Mesothelial cell of epicardium (in vitro differentiated cells): ENCODE measurements at places on chromosomes 6 and 20.
A peak's percentile ranks its signal among the peaks of the same experiment; 100 is the strongest.

DNA sequence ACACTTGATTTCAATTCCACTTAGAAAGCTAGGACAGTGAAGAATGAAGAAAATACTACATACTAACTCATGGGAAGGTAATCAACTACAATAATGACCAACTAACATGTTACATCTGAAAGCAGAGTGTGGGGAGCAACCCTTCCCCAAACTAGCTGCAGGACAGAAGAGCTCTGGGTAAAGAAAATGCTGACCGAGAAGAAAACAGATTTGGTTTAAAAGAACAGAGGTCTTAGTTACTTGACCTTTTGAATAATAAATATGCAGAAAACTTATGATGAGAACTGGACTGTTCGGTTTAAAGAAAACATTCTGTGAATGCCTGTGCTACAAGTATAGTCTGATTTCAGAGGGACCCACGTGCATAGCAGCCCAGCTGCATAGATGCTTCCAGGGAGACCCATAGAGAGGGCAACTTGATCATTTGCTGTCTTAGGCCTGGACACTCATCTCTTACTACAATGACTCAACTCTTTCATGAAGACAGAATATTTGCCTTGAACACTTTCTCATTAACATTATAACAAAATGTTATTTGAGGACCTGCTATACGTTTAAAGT is 53.5 kb downstream of the RALGAPA2 start:
- no peak for DNase-seq
- no peaks in the 10 kb centered on the region for H3K4me1 ChIP-seq
- H3K27ac ChIP-seq, result no peak overlapping the region
- H3K36me3 ChIP-seq, result no peaks in the 10 kb centered on the region
- H3K4me3 ChIP-seq, result no peak overlapping the region

- no peaks in the 10 kb centered on the region for H3K36me3 ChIP-seq
- peak overlapping the region; percentile 35 for H3K27ac ChIP-seq
- peaks cover 23% of the 10 kb centered on the region for H3K4me1 ChIP-seq
These were observed 48.4 kb upstream of the CDYL start for GRCh38 chr6:4727671-4728435.

- peaks cover 8% of the 10 kb centered on the region for H3K4me1 ChIP-seq
- no peak overlapping the region for H3K4me3 ChIP-seq
- H3K27ac ChIP-seq, result no peak overlapping the region
- DNase-seq, result no peak
These were observed 54.3 kb downstream of the SLC23A2 start for GRCh38 chr20:4946986-4947385.

DNA sequence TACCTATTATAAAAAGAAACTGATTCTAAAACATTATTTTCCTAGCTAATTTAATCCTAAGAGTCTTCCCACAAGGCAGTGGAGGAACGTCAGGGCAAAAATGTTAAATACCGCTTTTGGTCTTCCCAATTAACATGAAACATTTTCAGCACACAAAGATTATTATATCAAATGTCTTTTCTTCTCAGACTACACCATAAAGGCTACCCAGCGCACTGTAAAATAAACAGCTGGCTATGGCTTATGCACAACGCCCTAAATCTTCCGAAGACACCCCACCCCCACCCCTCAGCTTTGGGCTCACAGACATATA is 1.0 kb downstream of the NUDT3 start:
- peaks cover under 1% of the 10 kb centered on the region for H3K36me3 ChIP-seq
- H3K27me3 ChIP-seq, result no peaks in the 10 kb centered on the region
- no peak for DNase-seq
- peaks cover 8% of the 10 kb centered on the region for H3K4me1 ChIP-seq

GRCh38 chr6:8075704-8076103 is 11.5 kb upstream of the BLOC1S5 start:
- no peak overlapping the region for H3K27ac ChIP-seq
- DNase-seq, result no peak
- H3K27me3 ChIP-seq, result no peaks in the 10 kb centered on the region
- H3K36me3 ChIP-seq, result peaks cover 13% of the 10 kb centered on the region
- H3K4me1 ChIP-seq, result peaks cover 13% of the 10 kb centered on the region

GRCh38 chr6:53246924-53247323 is 98.3 kb upstream of the GCM1 start:
- no peaks in the 10 kb centered on the region for H3K36me3 ChIP-seq
- no peak for DNase-seq
- peaks cover 4% of the 10 kb centered on the region for H3K4me1 ChIP-seq
- no peak overlapping the region for H3K27ac ChIP-seq
- no peak overlapping the region for H3K4me3 ChIP-seq

- H3K4me3 ChIP-seq, result no peak overlapping the region
These were observed 3.3 kb upstream of the TMEM14A start for GRCh38 chr6:52667572-52667971.
